Activated naive CD8-positive, alpha-beta T cell treated with anti-CD3 and anti-CD28 coated beads for 36 hours (primary cell): ENCODE measurements at places on chromosomes 7 and 10.
A peak's percentile ranks its signal among the peaks of the same experiment; 100 is the strongest.

GRCh38 chr7:874031-874749 lies 2.2 kb upstream of the GET4 start:
- no peak for DNase-seq
- H3K36me3 ChIP-seq: peaks cover 30% of the 10 kb centered on the region
- H3K4me3 ChIP-seq: no peak overlapping the region

DNA sequence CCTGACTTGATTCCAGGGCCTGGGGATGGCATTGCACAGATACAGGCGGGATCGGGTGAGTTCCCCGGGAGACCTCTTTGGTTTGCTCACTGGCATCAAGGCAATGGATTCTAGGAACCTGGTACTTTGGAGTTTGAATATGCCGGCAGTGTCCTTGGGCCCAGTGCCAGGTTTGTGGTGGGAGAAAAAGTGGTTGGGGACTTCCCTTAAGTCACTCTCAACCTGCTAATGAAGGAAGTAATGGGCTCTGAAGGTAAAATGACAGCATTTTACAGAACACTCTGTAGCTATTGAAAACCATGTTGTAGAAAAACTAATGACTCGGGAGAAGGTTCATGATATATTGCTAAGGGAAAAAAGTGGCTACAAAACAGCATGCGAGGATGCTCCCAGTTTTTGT lies 129.9 kb downstream of the CFAP58 start:
- DNase-seq: peak; percentile 12
- H3K27ac ChIP-seq: no peak overlapping the region
- H3K36me3 ChIP-seq: no peaks in the 10 kb centered on the region
- H3K4me3 ChIP-seq: no peak overlapping the region

- no peaks in the 10 kb centered on the region for H3K27me3 ChIP-seq
- peaks cover 6% of the 10 kb centered on the region for H3K4me1 ChIP-seq
- peaks cover 6% of the 10 kb centered on the region for H3K36me3 ChIP-seq
- H3K4me3 ChIP-seq: no peak overlapping the region
These were observed 15.6 kb downstream of the NACAD start for GRCh38 chr7:45073031-45073785.

DNA sequence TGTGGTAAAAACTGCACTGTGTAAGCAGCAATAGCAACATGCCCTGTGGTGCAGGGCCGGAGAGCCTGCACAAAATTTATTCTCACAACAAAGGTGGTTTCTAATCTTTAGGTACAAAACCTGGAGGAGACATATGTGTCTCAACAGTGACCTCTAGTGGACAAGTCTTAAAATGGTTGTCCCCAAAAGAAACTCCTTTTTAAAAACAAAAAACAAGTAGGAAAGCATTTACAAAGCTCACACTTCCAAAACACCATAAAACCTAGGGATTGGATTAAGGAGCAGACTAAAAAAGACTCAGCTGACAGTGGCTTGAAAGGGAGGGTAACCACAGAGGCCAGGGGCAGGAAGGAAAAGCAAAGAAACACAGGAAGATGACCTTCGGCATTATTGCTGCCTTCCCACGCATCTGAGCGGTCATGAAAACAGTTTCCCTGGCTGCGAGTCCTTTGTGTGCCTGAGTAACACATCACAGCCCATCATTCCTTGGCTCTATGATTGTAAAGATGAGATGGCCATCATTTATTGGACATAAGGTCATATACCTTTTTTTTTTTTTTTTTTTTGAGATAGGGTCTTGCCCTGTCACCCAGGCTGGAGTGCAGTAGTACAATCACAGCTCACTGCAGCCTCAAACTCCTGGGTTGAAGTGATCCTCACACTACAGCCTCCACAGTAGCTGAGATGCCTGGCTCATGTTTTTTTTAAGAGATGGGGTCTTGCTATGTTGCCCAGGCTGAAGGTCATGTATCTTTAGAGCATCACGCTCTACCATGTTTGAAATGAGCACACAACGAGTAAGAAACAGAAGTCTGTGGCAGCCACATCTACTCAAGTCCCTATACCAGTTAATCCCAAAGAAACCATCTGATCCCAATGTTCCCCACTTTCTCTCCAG lies 39.5 kb downstream of the RSU1 start:
- H3K4me1 ChIP-seq: peaks cover 41% of the 10 kb centered on the region
- peaks cover 29% of the 10 kb centered on the region for H3K36me3 ChIP-seq
- DNase-seq: no peak
- H3K4me3 ChIP-seq: peak overlapping the region; percentile 50
- peak overlapping the region; percentile 82 for H3K27ac ChIP-seq
- no peaks in the 10 kb centered on the region for H3K27me3 ChIP-seq

GRCh38 chr10:61487506-61487905 lies 34.3 kb upstream of the TMEM26 start:
- H3K27ac ChIP-seq: no peak overlapping the region
- no peaks in the 10 kb centered on the region for H3K36me3 ChIP-seq
- no peaks in the 10 kb centered on the region for H3K27me3 ChIP-seq
- no peaks in the 10 kb centered on the region for H3K4me1 ChIP-seq

DNA sequence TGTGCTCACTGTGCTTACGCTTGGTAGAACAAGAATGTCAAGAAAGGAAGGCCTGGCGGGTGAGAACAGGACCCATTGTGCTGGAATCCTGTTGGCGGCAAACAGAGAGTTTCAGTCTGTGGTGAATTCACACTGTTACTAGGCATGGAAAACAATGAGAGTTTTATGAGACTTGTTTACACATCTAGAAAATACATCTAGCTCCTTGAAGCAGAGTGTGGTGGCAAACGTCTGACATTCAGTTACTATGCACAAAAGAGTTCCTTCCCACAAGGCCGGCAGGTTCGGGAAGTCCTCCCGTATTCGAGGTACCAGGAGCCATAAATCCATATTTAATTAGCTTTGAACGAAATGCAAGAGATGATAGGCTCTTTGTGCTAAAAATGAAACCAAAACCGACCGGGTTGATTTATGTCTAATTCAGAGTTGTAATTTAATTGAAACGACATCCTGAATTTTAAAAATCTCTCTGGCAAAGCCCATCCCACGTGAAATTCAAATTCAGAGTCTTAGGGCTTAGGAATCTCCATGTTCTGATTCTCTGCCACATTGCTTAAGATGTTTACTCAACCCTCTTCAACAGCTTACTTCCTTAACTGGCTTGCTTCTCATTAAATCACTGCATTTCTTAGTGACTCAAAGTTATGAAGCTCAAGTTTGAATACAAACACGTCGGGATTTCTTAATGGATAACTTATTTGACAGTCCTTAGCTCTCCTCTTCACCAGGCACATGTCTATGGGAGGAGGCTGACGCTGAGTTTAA lies 299.9 kb upstream of the PITRM1 start:
- H3K36me3 ChIP-seq: no peaks in the 10 kb centered on the region
- H3K4me1 ChIP-seq: peaks cover 31% of the 10 kb centered on the region
- no peak for DNase-seq
- H3K27me3 ChIP-seq: peaks cover 20% of the 10 kb centered on the region
- peak overlapping the region; percentile 53 for H3K4me3 ChIP-seq

GRCh38 chr10:103528549-103528948 lies 35.0 kb downstream of the NEURL1 start:
- no peaks in the 10 kb centered on the region for H3K4me1 ChIP-seq
- peaks cover 27% of the 10 kb centered on the region for H3K27me3 ChIP-seq
- DNase-seq: no peak
- H3K27ac ChIP-seq: no peak overlapping the region
- H3K36me3 ChIP-seq: no peaks in the 10 kb centered on the region
- no peak overlapping the region for H3K4me3 ChIP-seq

DNA sequence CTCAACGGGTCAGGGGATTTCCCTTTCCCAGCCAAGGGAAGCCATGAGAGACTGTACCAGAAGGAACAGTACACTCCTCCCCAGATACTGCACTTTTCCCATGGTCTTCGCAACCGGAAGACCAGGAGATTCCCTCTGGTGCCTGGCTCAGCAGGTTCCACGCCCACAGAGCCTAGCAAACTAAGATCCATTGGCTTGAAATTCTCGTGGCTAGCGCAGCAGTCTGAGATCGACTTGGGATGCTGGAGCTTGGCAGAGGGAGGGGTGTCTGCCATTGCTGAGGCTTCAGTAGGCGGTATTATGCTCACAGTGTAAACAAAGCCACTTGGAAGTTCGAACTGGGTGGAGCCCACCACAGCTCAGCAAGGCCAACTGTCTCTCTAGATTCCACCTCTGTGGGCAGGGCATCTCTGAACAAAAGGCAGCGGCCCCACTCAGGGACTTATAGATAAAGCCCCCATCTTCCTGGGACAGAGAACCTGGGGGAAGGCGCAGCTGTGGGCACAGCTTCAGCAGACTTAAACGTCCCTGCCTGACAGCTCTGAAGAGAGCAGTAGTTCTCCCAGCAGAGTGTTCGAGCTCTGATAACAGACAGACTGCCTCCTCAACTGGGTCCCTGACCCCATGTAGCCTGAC lies 29.6 kb downstream of the SLC16A12 start:
- peaks cover 3% of the 10 kb centered on the region for H3K27me3 ChIP-seq
- no peak for DNase-seq
- H3K27ac ChIP-seq: no peak overlapping the region
- H3K4me3 ChIP-seq: no peak overlapping the region
- H3K4me1 ChIP-seq: peaks cover 16% of the 10 kb centered on the region
- H3K36me3 ChIP-seq: no peaks in the 10 kb centered on the region

GRCh38 chr10:87660484-87661133 lies 931 bp downstream of the PAPSS2 start:
- H3K36me3 ChIP-seq: no peaks in the 10 kb centered on the region
- no peak for DNase-seq
- no peak overlapping the region for H3K27ac ChIP-seq
- H3K4me1 ChIP-seq: peaks cover 10% of the 10 kb centered on the region
- H3K27me3 ChIP-seq: peaks cover 64% of the 10 kb centered on the region

- peaks cover 30% of the 10 kb centered on the region for H3K4me1 ChIP-seq
- H3K4me3 ChIP-seq: no peak overlapping the region
- peak overlapping the region; percentile 16 for H3K27ac ChIP-seq
- DNase-seq: no peak
- H3K36me3 ChIP-seq: peaks cover 65% of the 10 kb centered on the region
These were observed 31.2 kb downstream of the ERLIN1 start for GRCh38 chr10:100154666-100155065.

DNA sequence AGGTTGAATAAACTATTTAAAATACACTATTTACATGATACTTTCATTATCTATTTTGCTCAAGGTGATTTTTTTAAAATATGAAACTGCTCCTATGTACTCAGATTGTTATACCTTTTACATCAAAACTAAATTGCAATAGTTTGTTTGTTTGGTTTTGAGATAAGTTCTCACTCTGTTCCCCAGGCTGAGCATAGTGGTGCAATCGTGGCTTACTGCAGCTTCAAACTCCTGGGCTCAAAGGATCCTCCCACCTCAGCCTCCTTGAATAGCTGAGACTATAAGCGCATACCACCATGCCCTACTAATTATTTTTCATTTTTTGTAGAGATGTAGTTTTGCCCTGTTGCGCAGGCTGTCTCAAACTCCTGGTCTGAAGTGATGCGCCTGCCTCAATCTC lies 12.7 kb downstream of the TAS2R60 start:
- H3K27me3 ChIP-seq: no peaks in the 10 kb centered on the region
- DNase-seq: no peak
- H3K27ac ChIP-seq: no peak overlapping the region
- H3K36me3 ChIP-seq: peaks cover 7% of the 10 kb centered on the region
- H3K4me1 ChIP-seq: peaks cover 16% of the 10 kb centered on the region

GRCh38 chr10:114541081-114541796 lies 116.8 kb downstream of the ABLIM1 start:
- DNase-seq: peak; percentile 78

- H3K4me3 ChIP-seq: no peak overlapping the region
- H3K27me3 ChIP-seq: no peaks in the 10 kb centered on the region
These were observed 68.7 kb downstream of the SGMS1 start for GRCh38 chr10:50554995-50555568.

DNA sequence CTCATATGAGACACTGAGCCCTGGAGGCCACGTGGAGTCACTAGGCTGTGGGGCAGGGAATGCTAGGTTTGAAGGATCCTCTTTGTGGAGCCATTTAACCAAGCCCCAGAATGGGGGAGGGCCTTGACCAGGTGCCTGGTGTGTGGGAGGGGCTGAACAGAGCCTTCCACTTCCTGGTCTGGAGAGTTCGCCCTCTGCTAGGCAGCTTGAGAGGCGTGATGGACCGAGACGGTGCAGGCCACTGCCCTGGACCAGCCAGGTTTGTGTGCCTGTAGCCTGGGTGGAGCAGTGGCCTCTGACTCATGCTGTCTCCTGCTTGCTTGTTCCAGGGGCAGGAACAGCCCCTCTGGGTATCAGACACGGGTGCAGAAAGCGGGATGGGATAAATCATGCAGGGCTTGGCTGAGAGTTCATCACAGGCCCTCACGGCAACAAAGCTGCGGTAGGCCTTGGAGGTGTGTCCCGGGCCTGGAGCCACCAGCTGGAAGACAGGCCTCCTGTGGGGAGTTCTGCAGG lies 27.4 kb downstream of the ADAMTS14 start:
- no peaks in the 10 kb centered on the region for H3K4me1 ChIP-seq
- no peaks in the 10 kb centered on the region for H3K36me3 ChIP-seq
- H3K27ac ChIP-seq: no peak overlapping the region
- DNase-seq: no peak
- no peaks in the 10 kb centered on the region for H3K27me3 ChIP-seq

- H3K4me1 ChIP-seq: peaks cover 12% of the 10 kb centered on the region
- DNase-seq: no peak
- H3K4me3 ChIP-seq: no peak overlapping the region
- H3K27me3 ChIP-seq: no peaks in the 10 kb centered on the region
These were observed 61.5 kb downstream of the GDI2 start for GRCh38 chr10:5751601-5752253.

DNA sequence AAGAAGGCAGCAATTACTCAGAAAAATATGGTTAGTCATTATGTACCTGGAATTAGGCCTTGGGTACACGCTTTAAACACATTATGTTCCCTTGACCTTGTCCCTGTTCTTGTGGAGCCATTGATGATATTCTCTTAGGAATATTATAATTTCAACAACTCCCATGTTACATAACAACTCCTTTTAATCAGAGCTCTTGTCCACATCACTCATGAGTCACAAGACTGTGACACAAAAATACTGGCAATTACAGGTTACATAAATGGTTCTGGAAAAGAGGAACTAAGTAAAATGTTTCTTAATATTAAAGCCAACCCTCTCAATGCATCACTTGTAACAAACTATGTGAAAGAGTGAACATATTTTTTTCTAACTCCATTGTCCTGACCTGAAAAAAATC lies 143.8 kb upstream of the PCLO start:
- no peaks in the 10 kb centered on the region for H3K36me3 ChIP-seq
- no peak for DNase-seq
- H3K27ac ChIP-seq: no peak overlapping the region
- no peak overlapping the region for H3K4me3 ChIP-seq

DNA sequence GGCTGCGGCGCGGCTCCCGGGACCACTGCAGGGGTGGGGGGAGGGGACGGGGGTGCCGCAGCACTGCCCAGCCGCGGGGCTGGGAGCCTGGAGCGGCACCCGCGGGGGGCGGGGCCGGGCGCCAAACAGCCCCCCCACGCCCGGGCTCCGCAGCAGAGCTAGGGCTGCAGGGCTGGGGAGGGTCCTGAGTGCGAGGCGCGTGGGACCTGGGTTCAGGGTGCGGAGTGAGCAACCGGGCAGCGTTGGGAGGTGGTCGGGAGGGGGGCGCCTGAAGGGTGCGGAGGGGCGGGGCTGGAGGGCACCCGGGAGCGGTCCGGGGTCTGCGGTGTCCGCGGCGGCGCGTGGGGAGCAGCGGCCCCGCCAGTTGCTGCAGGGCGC lies 528 bp downstream of the CAMK2G start:
- H3K4me1 ChIP-seq: peaks cover 62% of the 10 kb centered on the region
- H3K27me3 ChIP-seq: no peaks in the 10 kb centered on the region
- H3K27ac ChIP-seq: no peak overlapping the region
- H3K36me3 ChIP-seq: peaks cover 17% of the 10 kb centered on the region
